Choroid plexus epithelial cell (primary cell): ENCODE measurements at places on chromosomes 1 and 21.

- DNase-seq, result no peak
Measured at GRCh38 chr1:15959424-15959823, 16.5 kb downstream of the ZBTB17 start.

DNA sequence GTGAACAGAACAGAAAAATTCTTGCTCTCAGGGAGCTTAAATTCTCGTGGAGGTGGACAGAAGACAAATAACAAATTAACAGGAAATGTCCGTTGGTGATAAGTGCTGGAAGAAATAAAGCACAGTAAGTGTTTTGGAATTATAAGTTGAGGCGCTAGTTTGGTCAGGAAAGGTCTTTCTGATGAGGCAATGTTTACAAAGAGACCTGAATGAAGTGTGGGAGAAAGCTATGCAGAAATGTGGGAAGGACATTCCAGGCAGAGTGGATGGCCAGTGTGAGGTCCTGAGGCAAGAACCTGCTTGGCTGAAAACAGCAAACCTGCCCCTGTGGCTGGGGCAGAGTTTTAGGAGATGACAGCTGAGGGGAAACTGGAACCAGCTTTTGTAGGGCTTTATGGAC, 23.3 kb downstream of the NGF start:
- DNase-seq, result peak; percentile 71

GRCh38 chr1:156025876-156026275, 5.1 kb upstream of the SSR2 start:
- peak; percentile 66 for DNase-seq

- DNase-seq, result no peak
Measured at GRCh38 chr1:171550050-171550449, 64.7 kb downstream of the PRRC2C start.

DNA sequence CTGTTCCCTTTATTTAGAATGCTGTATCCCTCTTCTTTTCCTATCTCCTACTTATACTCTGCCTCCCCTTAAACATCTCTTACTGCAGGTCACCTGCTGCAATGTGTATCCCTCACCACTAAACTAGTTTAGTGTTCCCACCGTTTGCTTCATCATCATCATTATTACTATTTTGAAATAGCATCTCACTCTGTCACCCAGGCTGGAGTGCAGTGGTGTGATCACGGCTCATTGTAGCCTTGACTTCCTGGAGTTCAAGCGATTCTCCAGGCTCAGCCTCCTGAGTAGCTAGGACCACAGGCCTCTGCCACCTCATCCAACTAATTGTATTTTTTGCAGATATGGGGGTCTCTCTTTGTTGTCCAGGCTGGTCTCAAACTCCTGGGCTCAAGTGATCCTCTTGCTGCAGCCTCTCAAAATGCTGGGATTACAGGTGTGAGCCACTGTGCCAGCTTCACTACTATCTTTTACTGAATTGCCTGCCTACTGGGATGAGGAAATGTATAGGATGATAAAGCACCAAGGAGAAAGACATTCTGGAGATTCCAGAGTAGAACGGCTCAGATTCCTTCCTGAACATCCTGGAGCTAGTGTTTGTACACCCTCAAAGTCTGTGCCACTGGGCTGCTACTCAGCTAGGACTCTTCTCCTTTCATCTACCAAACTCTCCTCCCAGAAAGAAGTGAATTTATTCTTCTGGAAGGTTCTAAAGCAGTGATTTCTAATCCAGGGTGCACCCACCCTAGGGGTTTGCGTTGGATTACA, 8.6 kb upstream of the IFNAR1 start:
- DNase-seq, result no peak

DNA sequence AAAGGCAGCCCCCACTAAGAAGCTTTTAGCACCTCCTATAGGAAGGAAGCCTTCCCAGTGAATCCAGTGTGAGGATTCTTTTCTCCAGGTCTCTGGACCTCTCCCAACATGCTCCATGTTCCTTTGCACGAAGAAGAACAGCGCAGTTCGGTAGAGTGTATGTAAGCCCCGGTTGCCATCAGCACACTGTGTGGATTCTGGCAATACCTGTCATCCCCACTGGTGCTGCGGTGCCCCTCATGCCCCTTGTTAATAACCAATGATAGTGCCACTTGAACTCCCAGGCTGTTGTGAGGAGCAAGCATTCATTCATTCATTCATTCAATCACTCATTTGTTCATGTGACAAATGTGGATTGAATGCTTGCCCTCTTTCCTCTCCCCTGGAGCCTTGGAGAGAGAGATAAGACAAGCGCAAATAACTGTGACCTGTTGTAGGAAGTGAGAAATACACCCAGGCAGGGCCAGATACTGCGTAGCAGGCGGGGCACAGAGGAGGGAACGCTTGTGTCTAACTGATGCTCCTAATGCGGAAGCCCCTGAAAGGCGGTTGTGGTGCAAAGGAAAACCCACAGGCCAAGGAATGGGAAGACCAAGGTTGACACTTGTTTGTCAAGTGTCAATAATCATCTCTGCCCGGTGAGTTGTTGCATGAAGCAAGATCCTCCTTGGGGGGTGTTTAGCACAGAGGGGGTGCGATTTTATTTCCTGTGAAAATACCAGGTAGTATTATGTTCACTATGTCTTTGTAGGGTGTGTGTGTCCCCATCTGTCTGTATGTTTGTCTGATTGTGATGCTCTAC, 9.8 kb downstream of the LGR6 start:
- DNase-seq, result no peak

DNA sequence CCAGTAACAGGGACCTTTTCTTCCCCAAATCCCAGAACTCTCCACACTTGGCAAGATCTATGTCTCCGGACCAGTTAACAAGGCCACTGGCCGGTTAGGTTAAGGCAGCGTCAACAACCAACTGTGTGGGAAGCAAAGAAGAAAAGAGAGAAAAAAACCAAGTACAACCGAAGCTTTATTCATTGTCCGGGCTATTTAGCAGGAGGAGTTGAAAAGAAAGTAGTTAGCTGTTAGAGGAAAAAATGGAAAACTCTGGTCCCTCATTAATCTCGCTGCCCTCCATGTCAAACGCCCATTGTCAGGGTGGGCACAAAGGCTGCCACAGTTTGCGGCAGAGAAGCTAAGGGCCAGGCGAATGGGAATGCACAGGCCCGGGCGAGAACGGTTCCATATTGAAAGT, 49.3 kb upstream of the GRIK3 start:
- no peak for DNase-seq

DNA sequence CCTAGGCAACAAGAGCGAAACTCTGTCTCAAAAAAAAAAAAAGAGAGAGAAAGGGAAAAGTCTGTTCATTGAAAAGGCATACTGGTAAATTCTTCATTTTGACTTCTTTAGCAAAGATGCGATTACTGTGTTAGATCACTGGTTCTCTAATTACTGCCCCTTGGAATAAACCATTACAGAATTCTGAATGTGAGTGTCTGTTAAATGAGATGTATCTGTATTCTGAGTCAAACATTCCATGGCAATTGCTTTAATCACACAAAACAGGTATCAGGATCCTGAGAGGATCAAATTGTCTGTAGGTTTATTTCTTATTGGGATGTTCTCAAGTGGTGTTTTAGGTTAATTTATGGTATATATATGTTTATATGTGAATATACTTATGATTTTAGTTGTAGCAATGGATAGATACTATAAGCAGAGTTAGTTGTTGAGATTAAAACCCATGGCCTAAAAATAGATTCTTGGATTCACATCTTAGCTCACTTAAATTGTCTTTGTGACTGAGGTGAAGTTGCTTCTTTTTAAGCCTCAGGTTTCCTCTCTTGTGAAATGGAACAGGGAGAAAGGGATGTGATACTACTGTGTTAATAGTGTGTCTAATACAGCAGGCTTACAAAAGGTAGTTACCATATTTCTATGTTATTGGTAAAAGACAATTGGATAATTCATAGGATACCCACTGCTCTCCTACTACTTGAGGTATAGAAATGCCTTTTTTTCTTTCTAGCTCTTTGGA, 16.2 kb downstream of the SRRM1 start:
- no peak for DNase-seq

DNA sequence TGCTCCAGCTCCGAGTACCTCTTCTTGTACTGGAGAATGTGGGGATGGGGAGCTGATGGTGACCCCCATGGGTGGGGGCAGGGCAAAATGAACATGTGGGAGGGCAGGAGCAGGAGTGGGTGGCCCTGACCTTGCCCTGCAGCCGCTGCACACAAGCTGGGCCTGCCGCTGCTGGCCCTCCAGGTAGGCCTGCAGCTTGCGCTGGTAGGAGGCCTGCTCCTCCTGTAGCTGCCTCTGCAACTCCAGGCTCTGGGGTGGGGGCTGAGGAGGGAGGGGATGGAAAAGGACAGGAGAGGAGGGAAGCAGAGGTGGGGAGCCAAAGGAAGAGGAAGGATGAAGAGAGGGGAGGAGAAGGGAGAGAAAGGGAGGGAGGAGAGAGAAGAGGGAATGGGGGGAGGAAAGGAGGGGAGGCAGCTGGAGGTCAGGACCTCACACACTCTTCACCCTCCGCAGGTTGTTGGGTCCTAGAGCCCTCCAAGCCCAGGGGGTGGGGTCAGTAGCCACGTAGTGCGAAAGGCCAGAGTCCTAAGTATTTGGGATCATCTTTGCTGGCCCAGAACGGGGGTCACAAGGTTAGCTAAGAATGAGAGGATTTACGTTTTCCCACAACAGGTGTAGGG, 22.9 kb downstream of the RNU1-1 start:
- DNase-seq, result no peak

GRCh38 chr1:211580303-211580687, 1.3 kb upstream of the SLC30A1 start:
- DNase-seq, result no peak

- peak; percentile 34 for DNase-seq
Measured at GRCh38 chr1:233614173-233614742, 352 bp downstream of the KCNK1 start.

DNA sequence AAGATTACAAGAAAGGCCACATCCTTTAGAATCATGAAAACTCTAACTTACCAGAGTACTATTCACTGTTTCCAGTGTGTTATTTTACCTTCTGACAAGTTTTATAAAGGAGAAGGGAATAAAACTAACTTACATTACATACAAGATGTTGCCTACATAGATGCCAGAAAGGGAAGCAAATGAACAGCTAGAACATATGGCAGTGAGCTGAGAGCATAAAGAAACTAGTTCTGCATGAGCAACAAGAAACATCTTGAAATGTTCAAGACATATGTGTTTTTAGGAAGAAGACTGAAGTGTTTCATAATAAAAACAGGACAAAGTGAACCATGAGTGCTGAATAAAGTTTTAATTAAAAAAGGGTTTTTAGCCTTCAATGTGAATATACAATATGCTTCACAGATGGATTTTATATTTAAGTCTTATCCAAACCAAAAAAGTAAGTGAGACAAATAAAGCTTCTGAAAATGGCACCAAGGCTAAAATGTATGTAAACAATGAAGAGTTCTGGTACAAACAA, 39.4 kb downstream of the SLC5A9 start:
- no peak for DNase-seq

GRCh38 chr1:59743324-59744091, 71.2 kb upstream of the HOOK1 start:
- DNase-seq, result peak; percentile 39

- DNase-seq, result peak; percentile 84
Measured at GRCh38 chr1:41673378-41673777, 188.9 kb upstream of the EDN2 start.

- peak; percentile 47 for DNase-seq
Measured at GRCh38 chr1:23558140-23558871, 995 bp downstream of the ID3 start.

DNA sequence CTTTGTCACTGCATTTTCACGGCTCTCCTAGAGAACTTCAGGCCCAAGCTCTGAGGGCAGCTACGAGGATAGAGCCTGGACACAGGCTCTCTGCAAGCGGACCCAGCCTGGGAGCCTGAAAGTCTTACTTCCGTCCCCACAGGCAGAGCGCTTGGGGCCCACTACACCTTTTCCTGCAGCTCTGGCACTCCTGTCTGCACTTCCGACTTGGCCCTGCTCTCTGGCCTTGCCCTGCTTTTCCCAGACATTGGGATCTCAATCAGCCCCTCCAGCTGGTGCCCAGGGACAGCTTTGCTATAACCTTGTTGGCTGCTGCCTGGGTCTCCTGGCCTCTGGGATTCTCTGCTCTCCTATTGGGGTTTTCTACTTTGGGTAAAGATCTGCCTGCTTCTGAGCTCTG, 27.6 kb downstream of the WNT4 start:
- DNase-seq, result no peak

DNA sequence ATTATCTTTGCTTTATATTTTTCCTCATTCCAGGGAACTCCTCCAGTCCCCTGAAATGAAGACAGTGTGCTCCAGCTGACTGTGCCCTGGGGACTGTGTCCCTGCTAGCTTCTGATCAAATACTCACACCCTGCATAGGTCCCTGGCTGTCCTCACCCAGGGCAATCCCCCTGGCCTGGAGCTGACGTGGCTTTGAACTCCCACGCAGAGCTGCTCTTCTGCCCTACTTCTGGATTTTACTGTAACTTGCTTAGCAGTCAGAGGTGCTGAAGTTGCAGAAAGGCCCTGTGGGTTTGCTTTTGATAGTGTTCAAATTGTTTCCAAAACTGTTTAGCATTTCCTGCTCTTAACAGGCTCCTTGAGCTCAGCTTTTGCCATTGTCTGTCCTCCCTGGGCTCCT, 186.5 kb downstream of the FASLG start:
- DNase-seq, result peak; percentile 63

DNA sequence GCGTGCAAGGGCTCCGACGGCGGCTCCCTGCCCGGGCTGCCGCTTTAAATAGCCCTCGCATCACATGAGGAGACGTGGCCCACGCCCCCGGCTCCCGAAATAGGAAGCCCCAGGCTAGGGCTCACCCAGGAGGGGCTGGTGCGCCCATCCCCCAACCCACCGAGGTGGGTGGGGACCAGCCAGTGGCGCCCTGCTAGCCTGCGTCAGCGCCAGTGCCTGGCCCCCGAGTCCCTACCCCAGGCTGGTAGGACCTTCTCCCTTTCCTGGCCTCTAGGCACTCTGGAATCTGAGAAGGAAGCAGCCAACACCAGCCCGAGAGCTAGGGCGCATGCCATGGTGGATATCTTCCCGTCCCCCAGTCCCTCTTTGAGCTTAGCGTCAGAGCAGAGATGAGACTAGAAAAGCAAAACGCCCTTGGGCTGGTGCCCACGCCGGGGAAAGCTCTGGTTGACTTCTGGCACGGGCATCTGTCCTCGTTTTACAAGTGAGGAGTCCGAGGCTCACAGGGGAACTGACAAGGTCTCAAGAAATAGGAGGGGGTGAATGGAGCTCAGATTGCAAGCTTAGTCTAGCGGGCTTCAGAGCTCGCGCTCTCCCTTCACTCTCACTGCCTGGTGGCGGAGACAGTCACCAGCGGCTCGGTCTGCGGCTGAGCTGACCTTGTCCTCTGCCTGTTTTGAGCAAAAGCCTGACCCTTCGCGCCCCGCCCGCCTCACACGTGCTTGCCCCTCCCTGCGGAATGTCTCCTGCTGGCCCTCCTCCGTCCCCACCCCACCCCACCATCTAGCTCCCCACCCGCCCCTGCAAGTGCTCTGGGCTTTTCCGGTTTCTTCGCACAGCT, at the start of gene FABP3:
FABP3 (minus strand) TSS at position 21 of the 841 bp plus-strand sequence. CDS start 62 bp downstream, outside the sequence.
- peak; percentile 80 for DNase-seq

GRCh38 chr1:27523337-27524020, 33.5 kb upstream of the WASF2 start:
- DNase-seq, result no peak

- peak; percentile 22 for DNase-seq
Measured at GRCh38 chr1:114828251-114828650, 26.4 kb upstream of the SYCP1 start.

- DNase-seq, result no peak
Measured at GRCh38 chr1:190147616-190148015, 330.0 kb downstream of the BRINP3 start.
